M059J (cell line): ENCODE measurements at places on chromosomes 4 and X. TPM values are rescaled to one million over a fixed set of nuclear protein-coding genes. Genes with fewer than 3 reads are reported as not detected.
A peak's percentile ranks its signal among the peaks of the same experiment; 100 is the strongest.

- DNase-seq, result no peak
Measured at GRCh38 chrX:68273887-68274286, 159.4 kb downstream of the OPHN1 start.

DNA sequence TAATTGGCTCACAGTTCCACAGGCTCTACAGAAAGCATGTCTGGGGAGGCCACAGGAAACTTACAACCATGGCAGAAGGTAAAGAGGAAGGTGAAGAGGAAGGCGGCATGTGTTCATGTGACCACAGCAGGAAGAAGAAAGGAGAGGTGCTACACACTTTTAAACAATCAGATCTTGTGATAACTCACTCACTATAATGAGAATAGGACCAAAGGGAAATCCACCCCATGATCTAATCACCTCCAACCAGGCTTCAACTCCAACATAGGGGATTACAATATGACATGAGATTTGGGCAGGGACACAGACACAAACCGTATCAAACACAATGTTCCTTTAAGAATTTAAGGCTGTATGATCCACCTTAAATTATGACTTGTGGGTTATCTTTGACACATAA, 10.5 kb upstream of the PGM2 start:
- no peak for DNase-seq

- DNase-seq, result peak; percentile 53
Measured at GRCh38 chr4:127143460-127144195, 489.1 kb upstream of the INTU start.

DNA sequence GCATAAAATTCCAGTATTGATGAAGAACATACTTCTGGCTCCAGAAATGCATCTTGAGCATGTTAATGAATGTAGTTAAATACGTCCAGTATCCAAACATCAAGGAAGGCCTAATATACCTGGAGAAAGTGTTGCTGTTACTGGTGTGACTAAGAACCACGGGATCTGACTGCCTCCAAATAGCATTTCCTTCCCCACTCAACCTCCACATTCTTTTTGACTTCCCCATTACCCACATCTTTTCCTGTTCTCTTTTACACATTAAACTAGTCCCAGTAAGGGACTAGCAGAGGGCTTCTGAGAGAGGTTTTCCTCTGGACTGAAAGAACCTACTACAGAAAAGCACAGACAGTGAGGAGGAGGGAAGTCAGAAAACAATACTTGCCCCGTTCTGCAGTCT, 482.8 kb upstream of the HTR2C start:
- peak; percentile 5 for DNase-seq

GRCh38 chr4:8159537-8160232, 1.1 kb upstream of the ABLIM2 start:
- DNase-seq, result no peak

GRCh38 chrX:139554376-139554775, 23.8 kb downstream of the F9 start:
- DNase-seq, result no peak

DNA sequence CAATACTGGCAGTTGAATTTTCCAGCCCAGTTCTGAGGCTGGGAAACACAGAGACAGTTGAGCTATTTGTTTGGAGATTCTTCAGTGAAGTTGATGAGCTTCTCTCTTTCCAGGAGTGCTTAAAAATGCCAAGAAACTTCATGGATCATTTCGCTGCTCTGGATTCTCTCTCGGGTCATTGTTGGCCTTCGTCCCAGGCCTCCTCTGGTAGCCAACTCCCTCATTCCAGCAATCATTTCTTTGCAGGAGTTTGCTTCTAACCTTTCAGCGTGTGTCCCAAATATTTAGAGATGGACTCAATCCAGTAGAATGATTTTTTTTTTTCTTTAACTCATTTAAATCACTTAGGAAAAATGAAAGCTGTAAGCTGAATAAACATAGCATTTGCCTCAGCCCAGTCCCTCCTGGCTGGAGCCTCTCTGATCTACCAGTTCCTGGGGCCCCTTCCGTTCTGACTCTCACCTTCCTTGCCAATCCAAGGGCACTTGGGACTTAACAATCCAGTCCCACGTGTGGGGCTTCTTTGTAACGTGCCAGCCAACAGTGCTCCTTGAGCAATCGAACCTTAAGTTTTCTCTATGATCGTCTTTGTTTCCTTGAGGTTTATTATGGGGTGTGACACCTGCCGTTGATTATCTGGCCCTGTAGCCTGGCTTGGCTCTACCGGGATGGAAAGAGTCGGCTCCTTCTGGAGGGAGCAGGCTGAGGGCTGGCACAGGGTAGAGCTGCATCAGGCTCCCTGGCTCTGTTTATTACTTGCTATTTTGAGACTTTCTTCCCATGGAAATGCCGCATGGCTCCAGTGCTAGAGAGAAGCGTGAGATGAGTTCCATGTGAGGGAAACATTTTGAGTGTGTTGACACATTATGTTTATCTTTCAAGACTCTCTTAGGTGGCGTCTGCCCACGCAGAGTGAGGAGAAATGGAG, 80.4 kb upstream of the GPC4 start:
- peak; percentile 31 for DNase-seq

GRCh38 chr4:124804584-124804983, 92.1 kb upstream of the ANKRD50 start:
- DNase-seq, result peak; percentile 2

DNA sequence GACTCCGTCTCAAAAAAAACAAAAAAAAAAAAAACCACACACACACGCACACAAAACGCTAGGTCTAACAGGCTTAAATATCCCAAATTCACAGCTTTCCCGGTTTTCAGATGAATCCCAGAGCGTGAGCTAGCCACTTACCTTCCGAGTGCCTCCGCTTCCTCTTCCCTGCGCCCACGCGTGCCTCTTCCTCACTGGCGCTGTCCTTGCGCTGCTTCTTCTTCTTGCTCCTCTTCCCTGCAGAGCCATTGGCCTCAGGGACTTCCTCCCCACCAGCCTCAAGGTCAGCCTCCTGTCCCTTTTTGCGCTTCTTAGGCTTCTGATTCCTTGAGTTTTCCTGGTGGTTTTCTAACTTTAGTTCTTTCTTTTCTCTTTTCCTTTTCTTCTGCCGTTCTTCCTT, 15.7 kb downstream of the LYAR start:
- DNase-seq, result no peak

- no peak for DNase-seq
Measured at GRCh38 chr4:104465201-104465600, 29.5 kb downstream of the CXXC4 start.

- peak; percentile 70 for DNase-seq
Measured at GRCh38 chr4:41533680-41534079, 4.3 kb upstream of the LIMCH1 start.

- DNase-seq, result no peak
Measured at GRCh38 chrX:2898846-2899512, 30.2 kb downstream of the ARSD start.

- peak; percentile 40 for DNase-seq
Measured at GRCh38 chrX:20414762-20415445, 148.2 kb upstream of the RPS6KA3 start.

DNA sequence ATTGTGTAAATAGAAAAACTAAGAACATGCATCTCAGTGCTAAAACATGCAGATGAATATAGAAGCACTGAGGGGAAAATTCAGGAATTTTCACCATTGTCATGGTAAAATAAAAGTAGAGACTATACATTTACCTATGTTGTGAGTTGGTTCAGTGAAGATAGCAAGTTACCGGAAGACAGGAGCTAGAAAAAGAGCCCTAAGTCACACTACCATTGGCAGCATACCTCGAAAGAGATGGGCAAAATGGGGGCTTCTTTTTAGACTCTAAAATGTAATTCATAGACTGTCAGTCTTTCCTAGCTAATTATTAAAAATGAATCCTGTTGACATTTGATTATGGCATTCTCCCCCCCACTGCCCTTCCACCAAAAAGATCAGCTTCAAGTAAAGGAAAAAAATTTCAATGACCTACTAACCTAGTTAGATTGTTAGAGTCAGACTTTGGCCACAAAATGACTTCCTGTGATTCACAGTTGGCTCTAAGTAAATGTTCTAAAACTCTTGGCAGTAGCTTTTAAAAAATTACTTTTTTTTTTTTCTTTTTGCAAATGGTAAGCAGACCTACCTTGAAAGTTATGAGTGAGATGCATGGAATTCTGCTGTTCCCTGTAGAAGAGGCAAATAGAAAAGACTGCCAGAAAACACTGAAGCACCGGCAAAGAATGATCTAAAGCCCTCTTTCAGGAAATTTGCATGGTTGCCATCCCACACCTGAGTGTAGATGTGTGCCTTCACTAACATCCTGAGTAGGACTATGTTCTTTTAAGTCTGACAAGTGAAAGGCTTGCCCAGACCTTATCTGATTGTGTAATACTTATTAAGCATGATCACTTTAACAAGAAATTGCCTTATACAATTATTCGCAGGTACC, 26.4 kb upstream of the ARSJ start:
- DNase-seq, result peak; percentile 76

GRCh38 chr4:142406917-142407501, 439.1 kb downstream of the INPP4B start:
- no peak for DNase-seq

- DNase-seq, result no peak
Measured at GRCh38 chrX:45133465-45133864, 67.2 kb downstream of the DIPK2B start.

- peak; percentile 92 for DNase-seq
Measured at GRCh38 chr4:88143504-88143903, 14.9 kb downstream of the ABCG2 start.

GRCh38 chr4:70778888-70779422, 57.2 kb downstream of the RUFY3 start:
- DNase-seq, result peak; percentile 57

DNA sequence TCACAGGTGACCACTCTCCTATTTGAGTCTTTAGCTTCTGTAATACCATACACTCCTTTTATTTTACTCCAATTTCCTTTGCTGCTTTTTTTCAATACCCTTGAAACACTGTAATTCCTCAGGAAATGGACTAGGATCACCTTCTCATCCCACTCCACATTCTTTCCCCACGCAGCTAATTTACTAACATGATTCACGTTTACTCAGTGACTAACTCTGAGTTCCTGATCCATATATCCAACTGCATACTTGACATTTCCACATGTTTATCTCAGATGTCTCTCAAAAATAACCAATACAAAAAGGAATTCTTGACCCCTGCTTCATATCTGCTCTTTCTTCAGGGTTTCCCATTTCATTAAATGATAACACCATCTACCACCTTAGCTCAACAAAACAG, 19.9 kb downstream of the RPS6KA6 start:
- no peak for DNase-seq

SPANXC gene
- 5.8 and 13.3 TPM in 2 replicates for total RNA-seq

MTTP gene
- total RNA-seq, result 0.22 and 1.9 TPM in 2 replicates

PHEX gene
- total RNA-seq, result 0.12 and 0.37 TPM in 2 replicates

HMX1 gene
- total RNA-seq, result not detected in 2 replicates

PARM1 gene
- 0.17 and 0.22 TPM in 2 replicates for total RNA-seq

HAND2 gene
- not detected in 2 replicates for total RNA-seq
